ENCODE measurements at places on chromosomes 2 and 18.

DNA sequence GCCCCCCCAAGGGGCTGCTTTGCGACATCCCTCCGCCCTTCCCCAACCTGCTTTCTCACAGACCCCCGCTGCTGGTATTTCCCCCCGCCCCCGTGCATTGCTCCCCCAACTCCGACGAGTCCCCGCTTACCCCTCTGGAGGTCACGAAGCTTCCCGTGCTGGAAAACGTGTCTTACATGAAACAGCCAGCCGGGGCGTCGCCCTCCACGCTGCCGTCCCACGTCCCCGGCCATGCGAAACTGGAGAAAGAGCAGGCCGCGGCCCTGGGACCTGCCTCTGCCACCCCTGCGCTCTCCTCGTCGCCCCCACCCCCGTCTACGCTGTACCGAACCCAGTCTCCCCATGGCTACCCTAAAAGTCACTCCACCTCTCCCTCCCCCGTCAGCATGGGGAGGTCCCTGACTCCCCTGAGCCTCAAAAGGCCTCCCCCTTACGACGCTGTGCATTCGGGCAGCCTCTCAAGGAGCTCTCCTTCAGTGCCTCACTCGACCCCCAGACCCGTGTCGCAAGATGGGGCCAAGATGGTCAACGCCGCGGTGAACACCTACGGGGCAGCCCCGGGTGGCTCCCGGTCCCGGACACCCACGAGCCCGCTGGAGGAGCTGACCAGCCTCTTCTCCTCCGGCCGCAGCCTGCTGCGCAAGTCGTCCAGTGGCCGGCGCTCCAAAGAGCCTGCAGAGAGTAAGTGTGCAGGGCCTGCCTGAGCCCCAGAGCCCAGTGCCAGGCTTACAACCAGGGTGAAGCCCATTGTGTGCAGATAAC lies 183.0 kb downstream of the NYAP2 start:
- no peak for DNase-seq

GRCh38 chr2:1656961-1657841 lies 87.1 kb downstream of the PXDN start:
- peak; percentile 24 for DNase-seq

- DNase-seq = no peak
These were observed 352.5 kb upstream of the GULP1 start for GRCh38 chr2:187939180-187939579.

- no peak for DNase-seq
These were observed 173.5 kb downstream of the ACTR3 start for GRCh38 chr2:114063346-114063745.

- no peak for DNase-seq
These were observed 359.9 kb downstream of the TNS1 start for GRCh38 chr2:217642944-217643343.

DNA sequence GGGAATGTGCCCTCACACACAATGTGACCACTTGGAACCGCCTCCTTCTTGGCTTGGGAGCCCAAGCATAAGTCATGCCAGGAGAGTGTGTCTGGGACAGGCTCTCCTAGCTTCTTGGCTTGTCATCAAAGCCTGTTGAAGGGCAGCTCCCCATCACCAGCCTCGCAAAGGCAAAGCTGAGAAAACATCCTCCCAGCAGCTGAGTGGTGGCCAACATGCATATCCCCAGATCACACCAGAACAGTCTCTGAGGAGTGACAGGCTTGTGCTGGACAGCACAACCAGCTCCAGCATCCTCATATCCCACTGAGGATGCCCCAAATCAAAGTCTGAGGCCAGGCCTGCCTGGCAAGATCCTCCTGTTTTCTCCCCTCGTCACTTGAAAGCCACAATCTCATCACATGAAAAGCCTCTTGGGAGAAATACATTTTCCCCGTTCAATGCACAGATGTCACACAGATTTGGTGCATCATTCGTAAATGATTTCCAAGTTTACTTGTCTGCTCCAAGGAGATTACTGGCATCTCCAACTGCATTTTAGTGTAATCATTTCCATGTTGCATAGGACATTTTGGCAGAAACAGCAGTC lies 269.3 kb downstream of the TTC32 start:
- no peak for DNase-seq

DNA sequence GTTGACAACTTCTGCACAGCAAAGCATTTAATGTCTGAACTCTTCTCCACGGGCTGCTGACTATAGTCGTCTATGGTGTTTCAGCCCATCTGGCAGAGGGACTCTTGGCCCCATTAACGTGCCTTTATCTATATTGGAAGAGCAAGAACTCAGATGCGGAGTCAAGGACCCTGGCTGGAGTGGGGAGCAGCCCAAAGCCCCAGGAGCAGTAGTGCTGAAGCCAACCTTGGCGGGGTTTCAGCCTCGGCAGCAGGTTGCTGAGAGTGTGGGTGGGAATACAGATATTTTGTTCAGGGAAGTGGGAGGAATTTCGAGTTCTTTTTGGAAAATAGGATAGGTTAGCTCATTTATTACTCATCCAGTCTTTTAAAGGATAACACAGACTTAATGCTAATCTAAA lies 34.2 kb downstream of the TMEM17 start:
- no peak for DNase-seq

DNA sequence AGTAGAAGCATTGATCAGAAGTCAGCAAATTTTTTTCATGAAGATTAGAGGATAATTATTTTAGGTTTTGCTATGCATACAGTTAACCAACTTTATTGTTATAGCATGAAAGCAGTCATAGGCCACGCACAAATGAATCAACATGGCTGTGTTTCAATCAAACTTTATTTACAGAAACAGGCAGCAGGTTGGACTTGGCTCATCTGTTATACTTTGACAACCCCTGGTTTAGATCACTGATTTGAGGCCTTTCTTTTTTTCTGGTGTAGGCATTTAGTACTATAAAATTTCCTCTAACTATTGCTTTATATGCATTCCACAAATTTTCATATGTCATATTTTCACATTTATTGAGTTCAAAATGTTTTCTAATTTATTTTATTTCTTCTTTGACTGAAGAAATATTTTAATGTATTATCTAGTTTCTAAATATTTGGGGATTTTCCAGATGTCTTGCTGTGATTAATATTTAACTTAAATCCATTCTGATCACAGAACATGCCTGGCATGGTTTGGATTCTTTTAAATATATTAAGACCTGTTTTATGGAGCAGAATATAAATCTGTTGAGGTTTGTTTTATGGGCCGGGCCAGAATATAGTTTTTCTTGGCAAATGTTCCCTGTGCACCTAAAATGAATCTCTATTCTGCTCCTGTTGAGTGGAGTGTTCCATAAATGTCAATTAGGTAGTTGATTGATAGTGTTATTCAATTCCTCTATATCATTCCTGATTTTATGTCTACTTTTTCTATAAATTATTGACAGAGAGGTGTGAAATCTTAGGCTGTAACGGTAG lies 116.3 kb upstream of the KLHL29 start:
- DNase-seq = no peak

- DNase-seq = no peak
These were observed 108.7 kb downstream of the DPP10 start for GRCh38 chr2:114550895-114551793.

- no peak for DNase-seq
These were observed 191.7 kb downstream of the ANKRD36C start for GRCh38 chr2:95799892-95800291.

- peak; percentile 82 for DNase-seq
These were observed at the start of gene TYMS for GRCh38 chr18:657311-658000. TSS of gene TYMS (plus strand) at chr18:657653. CDS start at chr18:657743, 90 bp downstream.

- DNase-seq = no peak
These were observed 133.4 kb downstream of the ZNF407 start for GRCh38 chr18:74731097-74731496.

Measured in Peyer's patch (tissue), 4 donors.